ENCODE measurements at places on chromosomes 4 and X.

DNA sequence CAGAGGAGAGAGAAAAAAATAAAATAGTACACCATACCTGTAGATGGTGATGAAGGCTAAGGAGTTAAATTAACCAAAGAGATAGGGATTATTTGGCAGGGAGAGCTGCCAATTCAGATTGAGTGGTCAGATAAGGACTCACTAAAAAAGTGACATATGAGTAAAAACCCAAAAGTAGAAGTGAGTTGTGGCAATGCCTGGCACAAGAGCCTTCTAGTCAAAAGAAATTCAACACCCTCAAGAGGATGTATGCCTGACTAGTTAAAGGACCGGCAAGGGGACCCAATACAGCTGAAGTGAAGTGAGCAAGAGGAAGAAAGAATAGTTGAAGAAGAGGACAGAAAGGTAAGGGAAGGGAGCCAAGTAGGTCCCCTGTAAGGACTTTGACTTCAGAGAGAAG lies 34.9 kb downstream of the ELF2 start:
- DNase-seq, result no peak

DNA sequence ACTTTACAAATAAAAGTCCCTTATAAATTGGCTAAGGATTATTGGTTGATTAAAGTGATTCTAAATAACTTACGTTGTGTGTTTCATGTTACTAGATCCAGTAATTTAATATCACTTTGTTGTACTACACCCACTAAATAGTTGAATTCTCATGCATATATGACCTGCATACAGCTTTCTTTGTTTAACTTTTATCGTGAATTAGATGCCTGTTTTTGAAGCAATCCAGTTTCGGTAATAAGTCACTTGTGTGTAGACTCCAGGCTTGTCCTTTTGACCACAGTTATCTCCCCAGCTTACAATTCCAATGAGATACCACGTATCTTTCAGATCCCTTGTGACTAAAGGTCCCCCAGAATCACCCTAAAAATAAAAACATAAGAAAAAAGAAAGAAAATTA lies 27.3 kb upstream of the TMPRSS11D start:
- no peak for DNase-seq

DNA sequence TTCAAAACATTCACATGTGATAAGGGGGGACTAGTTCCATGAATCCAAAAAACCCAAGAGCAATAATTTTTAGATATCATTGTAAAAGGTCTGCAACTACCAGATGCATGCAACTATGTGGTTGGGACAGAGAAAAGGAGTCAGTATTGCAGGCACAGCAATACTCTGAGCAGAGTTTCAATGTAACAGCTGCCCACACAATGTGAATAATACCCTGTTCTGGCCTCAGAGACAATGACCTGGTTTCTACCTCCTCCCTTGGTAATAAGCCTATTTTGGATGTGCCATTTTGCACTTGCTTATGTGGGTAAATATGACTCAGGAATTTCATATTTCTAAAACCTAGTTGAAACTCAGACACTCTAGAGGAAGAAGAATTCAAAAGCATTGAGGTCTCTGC lies 194.8 kb upstream of the RASGEF1B start:
- no peak for DNase-seq

DNA sequence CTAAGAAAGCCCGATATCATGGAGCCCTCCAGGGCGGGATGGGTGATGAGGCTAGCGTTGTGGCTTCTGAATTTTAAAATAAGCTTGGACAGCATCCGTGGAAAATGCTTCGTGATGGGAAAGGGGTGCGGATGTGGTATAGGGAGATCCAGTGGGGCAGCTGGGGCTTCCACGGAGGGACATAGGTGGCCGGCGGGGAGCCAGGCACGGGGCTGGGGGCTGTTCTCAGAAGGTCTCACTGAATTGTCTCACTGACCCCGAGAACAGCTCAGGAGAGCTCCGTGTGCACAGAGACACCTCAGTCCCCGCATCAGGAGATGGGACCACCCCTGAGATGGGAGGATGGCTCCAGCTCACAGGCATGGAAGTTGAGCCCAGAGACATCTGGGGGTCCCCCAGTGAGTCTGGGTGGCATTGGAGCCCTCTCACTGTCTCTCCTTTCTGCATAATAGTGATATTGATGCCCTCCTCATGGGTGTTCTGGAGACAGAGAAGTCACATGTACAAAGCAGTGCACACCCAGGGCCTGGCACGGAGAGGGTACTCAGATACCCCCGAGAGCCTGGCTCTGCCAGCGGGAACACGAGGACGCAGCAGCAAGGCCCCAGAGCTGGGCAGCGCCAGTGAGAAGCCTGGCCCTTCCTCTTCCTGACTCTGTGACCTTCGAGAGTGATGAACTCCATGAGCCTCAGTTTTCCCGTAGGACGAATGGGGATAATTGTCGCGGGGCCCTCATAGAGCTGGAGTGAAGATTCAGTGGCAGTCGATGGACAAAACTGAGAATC lies 70.6 kb upstream of the PSAPL1 start:
- no peak for DNase-seq

DNA sequence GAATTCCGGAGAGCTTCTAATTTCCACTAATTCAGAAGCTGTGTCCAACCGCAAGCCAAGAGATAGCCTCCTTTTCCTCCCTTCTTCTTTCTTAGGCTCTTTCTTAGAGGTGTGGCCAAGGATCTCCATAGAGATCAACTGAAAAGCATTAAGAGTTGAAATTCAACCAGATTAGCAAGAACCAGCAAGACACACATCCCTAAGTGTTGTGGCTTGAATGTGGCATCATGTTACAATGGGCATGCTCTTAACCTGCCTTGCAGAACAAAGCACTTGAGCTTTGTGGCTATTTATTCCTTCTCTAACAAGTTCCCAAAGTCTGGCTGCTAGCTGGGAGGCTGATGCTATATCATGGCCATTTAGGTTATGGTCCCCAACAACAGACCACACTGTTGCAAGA lies 10.4 kb downstream of the ANOS1 start:
- no peak for DNase-seq

- DNase-seq, result no peak
Measured at GRCh38 chr4:56654238-56654632, 26.9 kb downstream of the HOPX start.

- DNase-seq, result peak; percentile 20
Measured at GRCh38 chr4:101791182-101791558, 640 bp downstream of the BANK1 start.

DNA sequence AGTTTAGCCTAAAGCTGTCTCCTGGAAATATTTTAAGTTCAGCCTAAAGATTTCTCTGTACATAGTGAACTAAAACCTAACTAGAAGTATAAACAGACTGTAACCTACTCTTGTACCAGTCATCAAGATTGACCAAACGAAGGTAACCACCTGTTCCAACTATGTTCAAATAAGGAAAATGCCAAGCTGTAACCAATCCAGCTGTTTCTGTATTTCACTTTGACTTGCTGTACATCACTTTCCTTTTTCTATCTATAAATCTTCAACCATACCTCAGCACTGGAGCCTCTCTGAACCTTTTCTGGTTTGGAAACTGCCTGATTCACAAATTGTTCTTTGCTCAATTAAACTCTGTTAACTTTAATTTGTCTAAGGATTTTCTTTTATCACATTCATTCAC lies 3.1 kb upstream of the CYSLTR1 start:
- DNase-seq, result no peak

- DNase-seq, result no peak
Measured at GRCh38 chr4:88212253-88212561, 53.8 kb upstream of the ABCG2 start.

- no peak for DNase-seq
Measured at GRCh38 chr4:13236485-13236884, 247.7 kb downstream of the RAB28 start.

GRCh38 chr4:16169490-16169889 lies 56.8 kb downstream of the TAPT1 start:
- no peak for DNase-seq

GRCh38 chrX:10725071-10725470 lies 104.7 kb upstream of the MID1 start:
- peak; percentile 8 for DNase-seq

- DNase-seq, result no peak
Measured at GRCh38 chr4:10947898-10948297, 263.3 kb upstream of the CLNK start.

DNA sequence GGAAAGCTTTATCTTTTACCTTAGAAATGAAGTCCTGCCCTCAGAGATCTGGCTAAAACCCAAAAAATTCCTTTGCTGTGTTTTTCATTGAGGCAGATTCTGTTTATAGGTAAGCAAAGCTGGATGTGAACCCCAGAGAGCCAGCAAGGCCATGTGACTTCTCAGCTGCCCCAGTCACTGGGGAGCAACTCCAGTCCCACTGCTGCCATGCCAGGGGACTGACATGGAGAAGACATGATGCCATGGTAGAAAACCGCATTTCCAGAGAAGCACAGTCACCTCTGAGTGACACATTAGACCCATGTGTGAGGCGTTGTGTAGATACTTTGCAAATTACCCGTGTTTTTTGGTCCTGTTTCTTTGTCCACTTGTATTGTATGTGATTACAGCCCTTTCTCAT lies 45.4 kb downstream of the PTTG2 start:
- DNase-seq, result no peak

DNA sequence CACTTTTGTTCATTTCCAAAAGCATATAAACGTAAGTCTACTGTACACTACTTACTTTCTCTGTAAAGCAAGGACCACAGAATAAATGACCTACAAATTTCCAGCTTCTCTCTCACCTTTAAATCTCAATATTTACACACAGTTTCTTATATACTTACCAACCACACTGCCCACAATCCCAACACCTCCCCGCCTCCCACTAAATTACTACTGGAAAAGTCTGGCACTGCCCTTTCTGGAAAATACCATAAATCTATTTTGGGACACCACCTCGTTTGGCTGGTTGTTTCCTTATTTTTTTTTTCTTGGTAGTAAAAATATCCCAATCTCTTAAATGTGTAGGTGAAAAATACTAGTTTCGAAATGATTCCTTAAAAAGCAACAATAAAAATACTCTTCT lies 19.6 kb downstream of the FAT1 start:
- DNase-seq, result no peak

- no peak for DNase-seq
Measured at GRCh38 chrX:78111140-78111931, 7.3 kb downstream of the PGK1 start.

DNA sequence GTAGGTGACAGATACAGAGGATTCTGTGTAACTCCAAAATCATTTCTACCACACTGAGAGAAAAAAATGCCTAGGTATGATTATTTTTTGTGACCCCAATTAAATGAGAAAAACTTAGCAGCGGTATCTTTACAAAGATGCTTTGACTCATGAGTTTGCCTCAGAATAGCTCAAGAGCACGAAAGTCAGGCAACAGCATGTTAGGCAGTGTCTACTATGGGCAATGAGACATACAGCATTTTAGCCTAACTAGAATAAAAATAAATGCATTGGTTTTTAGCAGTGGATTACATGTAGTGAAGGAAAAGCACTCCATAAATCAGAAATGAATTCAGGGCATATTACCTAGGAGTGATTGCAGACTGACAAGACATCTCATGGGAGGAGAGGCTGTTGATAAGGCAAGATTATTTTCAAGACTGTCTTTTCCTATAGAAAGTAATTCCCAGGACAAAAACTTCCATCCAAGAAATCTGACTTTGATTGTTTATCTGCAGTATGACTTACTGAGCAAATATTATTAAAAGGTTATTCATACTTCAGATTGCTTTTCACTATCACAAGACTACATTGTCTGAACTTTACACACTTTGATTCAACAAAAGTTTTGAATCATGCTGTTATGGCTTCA lies 3.6 kb downstream of the ANXA10 start:
- DNase-seq, result no peak

- DNase-seq, result no peak
Measured at GRCh38 chr4:140903522-140904475, 147.6 kb upstream of the TBC1D9 start.

GRCh38 chr4:61994036-61994435 lies 793.9 kb downstream of the ADGRL3 start:
- no peak for DNase-seq

GRCh38 chrX:4627414-4627813 lies 914.0 kb upstream of the PRKX start:
- DNase-seq, result no peak

GRCh38 chrX:27451324-27451723 lies 11.8 kb downstream of the PPP4R3C start:
- DNase-seq, result no peak

- DNase-seq, result no peak
Measured at GRCh38 chrX:25004040-25004439, 11.7 kb downstream of the ARX start.

DNA sequence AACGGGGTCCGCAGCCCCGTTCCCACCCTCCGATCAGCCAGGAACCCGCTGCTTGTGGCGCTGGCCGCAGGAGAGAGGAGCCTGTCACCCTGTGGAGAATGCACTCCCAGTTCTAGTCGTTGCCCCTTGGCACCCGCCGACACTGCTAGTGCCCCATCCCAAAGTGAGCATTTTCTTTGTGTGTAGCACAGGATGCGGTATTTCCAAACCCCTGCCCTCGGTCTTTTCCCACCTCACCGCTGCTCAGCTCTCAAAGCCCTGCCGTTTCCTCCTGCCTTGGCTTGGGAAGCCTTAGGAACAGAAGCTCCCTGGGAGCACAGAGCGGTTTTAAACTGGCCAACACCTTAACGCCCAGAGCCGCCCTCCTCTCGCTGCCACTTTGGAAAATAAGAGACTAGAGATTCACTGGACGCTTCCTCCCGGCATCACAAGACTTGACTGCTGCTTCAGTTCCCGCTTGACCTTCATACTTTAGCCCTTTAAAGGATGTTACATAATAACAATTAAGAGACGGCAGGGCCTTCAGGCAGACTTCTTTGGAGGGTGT lies 772 bp downstream of the CYP4V2 start:
- DNase-seq, result peak; percentile 45

GRCh38 chrX:68847172-68847571 lies 18.4 kb downstream of the EFNB1 start:
- DNase-seq, result no peak

DNA sequence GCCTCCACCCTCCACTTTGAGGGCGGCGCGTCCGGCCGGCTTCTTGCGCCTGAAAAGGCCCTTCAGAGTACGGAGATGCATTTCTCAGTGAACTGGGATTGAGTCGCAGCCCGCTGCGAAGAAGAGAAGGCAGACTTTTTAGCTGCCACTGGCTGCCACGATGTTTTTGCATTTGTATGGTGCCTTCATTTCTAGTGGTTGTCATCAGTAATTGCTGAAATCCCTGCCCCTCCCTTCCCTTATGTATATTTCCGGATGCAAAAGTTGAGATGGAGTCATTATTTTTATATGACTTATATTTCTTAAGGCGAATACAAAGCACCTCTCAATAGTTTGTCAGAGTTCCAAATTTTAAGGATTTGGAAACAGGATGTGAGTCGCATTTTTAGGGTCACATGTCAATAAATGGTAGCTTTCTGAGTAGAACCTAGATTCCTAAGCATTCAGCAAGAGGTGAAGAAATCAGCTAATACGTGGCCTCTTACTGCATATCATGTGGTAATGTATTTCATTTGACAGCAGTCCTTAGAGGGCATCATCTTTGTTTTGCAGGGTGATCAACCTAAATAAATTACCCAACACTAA lies 658 bp downstream of the ATP6AP2 start:
- DNase-seq, result no peak

GRCh38 chr4:83906561-83906960 lies 370.7 kb downstream of the GPAT3 start:
- no peak for DNase-seq

GRCh38 chr4:148834804-148835631 lies 392.8 kb upstream of the NR3C2 start:
- DNase-seq, result no peak

- no peak for DNase-seq
Measured at GRCh38 chrX:154542723-154543424, 3.8 kb downstream of the G6PD start.
